ENCODE measurements at places on chromosomes 16 and 17.

GRCh38 chr16:53529513-53529912 is 26.5 kb upstream of the AKTIP start:
- no peak for DNase-seq

- no peak for DNase-seq
These were observed 110.4 kb downstream of the MAP2K6 start for GRCh38 chr17:69524854-69525253.

DNA sequence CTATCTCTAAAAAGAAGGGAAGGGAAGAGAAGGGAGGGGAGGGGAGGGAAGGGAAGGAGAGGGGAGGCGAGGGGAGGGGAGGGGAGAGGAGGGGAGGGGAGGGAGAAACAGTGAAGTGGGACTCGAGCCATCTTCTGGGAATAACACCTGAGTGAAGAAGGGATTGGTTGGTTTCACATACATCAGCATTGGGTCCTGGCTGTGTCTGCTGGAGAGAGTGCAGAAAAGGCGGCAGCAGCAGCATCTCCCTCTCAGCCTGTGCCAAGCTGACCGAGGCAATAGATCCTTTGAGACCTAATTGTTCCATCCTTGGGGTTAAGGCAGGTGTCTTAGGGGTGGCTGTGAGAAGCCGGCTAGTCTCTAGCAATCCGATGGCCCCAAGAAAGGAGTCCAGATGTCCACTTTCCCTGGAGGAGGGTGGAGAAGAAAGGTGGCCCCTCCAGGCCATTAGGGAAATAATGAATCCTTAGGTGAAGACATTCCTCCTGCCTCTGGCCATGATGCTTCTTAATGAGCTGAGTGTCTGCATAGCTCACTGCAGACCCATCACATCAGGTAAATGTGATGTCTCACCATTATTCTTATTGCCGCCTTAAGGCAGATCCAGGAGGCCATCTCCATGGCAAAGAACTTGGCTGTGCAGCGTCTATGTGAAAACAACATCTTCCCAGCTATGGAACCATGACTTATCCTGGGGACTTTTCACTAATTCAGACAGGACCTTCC is 71.6 kb downstream of the WIPI1 start:
- DNase-seq, result no peak

DNA sequence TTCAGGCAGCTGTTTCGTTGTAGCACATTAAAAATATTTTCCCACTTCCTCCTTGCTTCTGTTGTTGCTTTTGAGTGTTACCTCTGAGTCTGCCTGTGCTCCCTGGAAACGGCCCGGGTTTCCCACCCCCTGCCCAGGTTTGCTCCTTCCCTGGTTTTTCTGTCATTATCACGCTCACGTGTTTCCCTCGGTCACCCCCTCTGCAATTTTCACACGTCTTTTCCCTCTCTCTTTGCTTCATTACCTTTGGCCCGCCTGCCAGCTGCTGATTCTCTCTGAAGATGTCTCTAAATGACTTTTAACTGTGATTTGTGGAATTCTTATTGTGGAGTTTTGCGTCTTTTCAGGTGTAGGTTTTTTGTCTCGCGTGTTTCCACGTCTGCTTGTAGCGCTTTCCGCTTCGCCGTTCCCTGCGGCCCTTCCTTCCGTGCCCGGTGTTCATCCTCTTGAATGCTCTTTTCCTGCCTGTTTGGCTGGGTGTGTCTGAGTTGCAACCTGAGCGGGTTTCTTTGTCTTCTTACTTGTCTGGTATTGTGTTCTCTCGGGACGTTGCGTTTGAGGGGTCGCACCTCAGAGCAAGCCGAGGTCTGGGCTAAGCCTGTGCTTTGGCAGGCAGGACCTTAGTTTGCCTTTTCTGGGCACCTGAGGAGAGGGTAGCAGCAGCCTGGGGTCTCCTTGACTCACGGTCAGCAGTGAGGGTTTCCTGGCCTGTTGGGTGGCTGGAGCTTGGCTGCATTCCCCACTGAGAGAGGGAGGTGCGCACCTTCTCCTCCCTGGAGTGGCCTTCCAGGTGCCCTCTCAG is 96.3 kb upstream of the ZNF750 start:
- DNase-seq, result no peak

Measured in NCI-H2029 treated with DMSO at 0.1 percent for 48 hours (cell line).